Right forelimb (tissue), 1 donor: ENCODE measurements at places on chromosomes 1 and 21.

DNA sequence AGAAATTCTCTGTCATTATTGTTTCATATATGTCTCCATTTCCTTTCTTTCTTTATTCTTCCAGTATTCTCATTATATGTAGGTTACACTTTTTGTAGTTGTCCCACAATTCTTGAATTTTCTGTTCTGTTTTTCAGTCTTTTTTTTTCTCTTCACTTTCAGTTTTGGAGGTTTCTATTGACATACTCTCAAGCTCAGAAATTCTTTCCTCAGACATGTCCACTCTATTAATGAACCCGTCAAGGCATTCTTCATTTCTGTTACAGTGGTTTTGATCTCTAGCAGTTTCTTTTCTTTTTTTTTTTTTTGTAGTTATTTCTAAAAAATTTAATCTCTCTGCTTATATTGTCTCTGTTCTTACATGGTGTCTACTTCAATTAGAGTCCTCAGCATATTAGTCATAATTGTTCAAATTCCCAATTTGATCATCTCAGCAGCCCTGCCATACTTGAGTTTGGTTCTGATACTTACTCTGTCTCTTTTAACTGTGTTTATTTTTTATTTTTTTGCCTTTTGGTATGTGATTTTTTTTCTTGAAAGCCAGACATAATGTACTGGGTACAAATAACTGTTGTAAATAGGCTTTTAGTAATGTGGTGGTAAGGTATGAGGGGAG, 49.5 kb upstream of the KCNK2 start:
- DNase-seq: no peak

- DNase-seq: no peak
These were observed 652.9 kb upstream of the USP24 start for GRCh38 chr1:55868026-55868425.

DNA sequence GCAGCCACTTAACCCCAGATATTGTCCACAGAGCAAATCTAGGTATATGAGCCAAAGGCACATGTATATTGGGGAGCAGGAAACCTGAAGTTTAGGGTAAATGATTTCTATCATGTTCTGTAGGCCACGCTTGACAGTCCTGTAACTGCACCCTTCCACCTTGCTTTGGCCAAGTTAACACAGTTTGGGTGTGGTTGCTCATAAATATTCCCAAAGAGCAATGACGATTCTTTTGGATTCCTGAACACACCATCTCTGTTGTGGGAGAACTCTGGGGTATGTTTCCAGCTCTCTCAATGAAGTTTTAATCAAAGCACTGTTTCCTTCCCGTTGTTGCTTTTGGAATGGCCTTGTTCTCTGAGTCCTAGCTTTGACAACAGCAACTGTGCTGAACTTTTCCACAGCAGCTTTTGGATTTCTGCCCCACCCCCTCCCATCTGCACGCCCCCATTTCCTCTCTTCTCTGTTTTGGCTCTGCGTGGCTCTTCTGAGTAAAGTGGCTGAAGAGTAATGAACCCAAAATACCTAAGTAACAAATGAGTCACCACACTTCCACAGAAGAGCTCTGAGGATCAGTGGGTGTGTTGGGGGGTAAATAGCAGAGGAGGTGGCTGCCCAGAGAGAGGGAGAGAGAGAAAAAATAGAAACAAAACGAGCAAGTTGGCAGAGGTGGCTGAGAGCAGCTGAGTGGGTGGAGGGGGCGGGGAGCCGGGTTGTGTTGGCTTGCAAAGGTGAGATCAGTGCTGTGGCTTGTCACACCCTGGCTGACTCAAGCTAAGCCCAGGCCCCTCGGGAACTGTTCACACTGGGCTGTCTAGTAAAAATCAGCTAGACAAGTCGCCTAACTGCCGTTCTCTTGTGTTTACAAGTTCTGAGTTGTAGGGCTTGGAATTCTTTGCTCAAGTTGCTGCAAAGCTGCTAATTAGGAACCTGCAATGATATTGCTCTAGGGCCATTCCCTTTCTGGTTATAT, 26.9 kb upstream of the RAP1A start:
- peak; percentile 83 for DNase-seq

GRCh38 chr1:236315518-236315917, 33.8 kb upstream of the ERO1B start:
- no peak for DNase-seq

DNA sequence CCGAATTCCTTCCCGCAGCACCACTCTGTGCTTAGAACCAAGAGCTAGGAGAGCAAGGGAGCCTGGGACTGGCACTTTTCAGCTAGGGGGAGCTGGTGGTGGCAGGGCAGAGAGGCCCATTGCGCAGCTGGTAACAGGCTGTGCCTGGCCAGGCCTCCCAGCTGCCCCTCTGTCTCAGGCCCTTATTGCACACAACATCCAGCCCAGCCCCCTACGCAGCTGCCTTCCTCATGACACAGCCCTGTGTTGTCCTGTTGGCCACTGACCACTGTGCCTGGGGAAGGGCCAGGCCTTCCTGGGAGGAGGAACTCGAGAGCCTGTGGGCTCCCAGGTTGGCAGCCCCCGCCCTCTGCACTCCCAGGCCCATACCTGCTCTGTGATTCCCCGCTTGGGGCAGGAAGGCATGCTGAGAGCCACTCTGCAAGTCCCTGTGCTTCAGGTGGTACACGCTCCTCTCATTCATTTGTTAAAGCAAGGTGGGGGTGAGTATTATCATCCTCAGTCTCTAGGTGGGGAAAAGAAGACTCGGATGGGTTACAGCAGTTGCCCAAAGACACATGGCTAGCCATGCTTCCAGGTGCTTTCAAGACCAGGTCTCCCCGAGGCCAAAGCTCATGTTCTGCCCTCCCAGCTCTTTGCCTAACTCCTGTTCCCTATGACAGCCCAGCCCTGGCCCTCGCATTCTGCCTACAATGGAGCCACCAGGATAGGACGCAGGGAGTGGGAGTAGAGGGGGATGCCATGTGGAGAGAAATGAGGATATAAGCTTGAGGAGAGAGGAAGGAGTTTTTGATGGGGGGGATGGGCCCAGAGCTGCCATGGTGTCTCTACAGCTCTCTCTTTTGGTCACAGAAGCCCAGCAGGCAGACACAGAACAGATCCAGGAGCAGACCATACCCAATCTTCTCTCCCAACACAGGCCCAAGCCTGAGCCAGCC, 81.8 kb downstream of the TMEM53 start:
- DNase-seq: no peak

- DNase-seq: peak; percentile 36
These were observed 20.8 kb upstream of the LRRC3 start for GRCh38 chr21:44434568-44434925.

DNA sequence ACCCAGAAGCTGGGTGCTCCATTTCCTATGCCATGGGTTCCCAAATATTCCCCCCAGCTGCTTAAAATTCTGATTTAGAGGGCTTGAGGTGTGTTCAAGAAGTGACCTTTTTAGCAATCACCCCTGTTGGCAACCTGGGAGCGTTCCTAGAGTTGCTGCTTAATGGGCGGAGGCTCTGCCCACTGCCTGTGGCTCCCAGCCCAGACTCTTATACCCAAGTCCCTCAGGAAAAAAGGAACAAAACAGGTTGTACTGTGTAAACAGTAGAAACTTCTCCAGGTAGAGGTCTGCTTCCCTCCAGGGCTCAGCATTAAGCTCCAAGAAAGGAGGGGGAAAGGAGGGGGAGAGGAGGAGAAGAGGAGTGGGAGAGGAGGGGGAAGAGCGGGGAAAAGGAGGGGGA, 14.6 kb upstream of the TENT5C start:
- no peak for DNase-seq

- DNase-seq: no peak
These were observed 357.6 kb downstream of the TGFB2 start for GRCh38 chr1:218702775-218703174.

DNA sequence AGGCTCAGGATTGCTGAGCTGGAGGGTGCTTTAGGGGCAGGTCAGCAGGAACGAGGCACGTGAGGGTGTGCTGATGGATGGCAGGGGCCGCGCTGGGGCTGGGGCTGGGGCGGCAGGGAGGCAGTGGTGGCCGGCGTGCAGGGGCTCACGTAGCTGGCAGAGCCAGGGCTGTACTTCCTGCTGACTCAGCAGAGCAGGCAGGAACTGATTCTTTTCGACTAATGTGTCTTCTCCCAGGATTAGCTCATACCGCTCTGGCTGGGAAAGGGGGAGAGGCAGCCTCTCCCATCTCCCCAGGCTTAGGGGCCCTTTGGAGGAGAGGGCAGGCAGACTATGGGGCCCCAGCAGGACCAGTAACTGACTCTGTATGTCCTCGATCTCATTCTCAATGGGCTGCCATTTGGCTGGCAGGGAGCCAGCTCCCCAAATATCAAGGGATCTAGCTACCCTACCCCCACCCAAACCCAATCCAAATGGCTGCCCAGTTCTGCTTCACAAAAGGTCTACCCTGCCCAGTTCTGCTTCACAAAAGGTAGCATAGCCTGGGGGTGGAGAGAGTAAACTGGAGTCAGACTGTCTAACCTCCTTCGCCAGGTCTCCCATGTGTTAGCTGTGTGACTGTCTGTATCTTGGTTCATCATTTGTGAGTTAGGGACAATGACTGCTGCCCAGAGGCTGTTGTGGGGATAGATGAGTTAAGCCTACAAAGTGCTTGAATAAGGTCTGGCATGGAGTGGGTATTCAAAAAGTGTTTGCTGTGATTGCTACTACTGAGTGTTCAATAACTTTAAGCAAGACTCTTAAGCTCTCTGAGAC, 100.1 kb upstream of the SLC2A1 start:
- no peak for DNase-seq

GRCh38 chr1:106268070-106268469, 788.4 kb upstream of the PRMT6 start:
- no peak for DNase-seq

- no peak for DNase-seq
These were observed 12.9 kb downstream of the PPIE start for GRCh38 chr1:39751595-39751994.

DNA sequence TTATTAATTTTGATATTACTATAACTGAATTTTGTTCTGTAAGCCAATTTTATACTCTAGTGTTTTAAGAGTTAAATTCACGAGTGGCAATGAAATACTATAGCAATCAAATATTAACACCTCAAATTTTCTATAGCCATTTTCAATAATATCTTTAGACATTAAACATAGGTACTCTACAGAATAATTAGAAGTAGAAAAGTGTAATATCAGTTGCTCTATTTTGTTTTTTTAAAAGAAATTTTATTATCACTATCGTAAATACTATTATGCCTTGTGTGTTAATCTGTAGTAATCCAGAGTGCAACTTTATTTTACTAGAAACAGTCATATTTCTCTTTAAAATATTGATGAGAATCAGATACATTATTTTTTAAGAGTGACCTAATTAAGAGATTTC, 691.2 kb downstream of the USP25 start:
- no peak for DNase-seq

DNA sequence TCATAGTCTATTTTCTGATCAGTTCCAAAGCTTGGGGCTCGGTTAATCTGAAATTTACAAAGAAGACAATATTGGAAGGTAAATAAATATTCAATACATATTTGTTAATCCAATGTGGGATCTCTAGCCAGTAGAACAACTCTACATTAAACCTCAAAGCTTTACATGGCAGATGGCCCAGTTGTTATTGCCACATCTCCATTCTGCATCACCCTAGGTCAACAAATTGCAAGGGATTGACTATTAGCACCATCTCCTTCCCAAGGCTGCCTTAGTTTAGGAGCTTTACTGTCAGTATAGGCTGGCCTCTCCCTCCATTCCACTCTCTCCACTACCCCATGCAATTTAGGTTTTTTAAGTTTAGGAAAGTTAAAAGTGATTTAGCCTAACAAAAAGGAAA, 69.7 kb downstream of the TTLL7 start:
- no peak for DNase-seq

DNA sequence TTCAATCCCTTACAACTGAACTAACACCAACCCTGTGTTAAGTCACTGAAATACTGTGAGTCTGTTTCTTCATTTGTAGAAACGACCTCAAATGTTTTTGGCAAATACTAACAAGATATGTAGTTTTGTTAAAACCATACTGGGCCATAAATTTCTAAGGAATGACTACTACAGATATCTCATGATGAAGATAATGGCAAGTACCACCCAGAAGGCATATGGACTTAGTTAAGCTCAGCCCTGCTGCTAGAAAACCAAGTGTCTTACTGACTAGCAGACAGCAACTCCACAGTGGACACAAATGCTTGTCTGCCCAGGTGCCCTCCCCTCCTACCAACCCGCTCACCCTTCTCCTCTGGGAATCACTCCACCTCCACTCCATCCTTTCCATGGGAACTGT, 44.5 kb upstream of the BMP8B start:
- DNase-seq: no peak

DNA sequence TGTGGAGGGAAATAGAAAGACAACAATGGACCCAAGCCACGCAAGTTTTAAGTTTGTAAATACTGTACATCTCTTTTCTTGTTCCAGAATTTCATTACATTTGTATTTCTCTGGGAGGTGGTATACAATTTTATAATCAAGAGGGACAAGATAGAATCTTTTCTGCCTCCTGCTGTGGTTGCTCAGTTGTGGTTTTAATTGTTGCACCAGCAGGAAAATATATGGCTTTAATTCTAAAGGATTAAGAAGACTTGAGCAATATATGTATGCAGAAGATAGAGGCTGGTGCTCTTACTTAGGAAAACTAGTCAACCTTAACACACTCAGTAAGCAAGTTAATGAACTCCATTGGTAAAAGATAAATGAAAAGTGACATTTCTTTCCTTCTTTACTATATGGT, 19.8 kb upstream of the ASB17 start:
- no peak for DNase-seq

GRCh38 chr1:69911301-69911801, 294.0 kb downstream of the LRRC40 start:
- no peak for DNase-seq

- peak; percentile 56 for DNase-seq
These were observed 60.8 kb upstream of the PGD start for GRCh38 chr1:10338047-10338446.

DNA sequence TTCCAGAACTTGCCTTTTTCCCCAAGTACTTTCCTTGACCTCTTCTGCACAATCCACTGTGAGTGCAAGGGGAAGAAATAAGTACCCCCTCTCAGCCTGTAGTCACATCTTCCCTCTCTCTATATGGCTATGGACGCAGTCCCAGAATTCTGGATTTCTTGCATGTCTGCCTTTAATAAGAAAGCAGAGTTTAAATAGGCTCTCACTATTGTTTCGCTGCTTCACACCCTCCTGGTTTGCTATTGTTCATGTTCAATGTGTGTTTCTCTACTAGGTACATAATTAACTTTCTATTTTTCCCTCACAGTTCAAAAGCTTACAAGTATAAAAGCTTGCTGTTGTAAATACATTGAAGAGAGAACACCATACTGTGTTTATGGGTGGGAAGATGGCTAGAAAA, 181.5 kb upstream of the C1orf105 start:
- no peak for DNase-seq

DNA sequence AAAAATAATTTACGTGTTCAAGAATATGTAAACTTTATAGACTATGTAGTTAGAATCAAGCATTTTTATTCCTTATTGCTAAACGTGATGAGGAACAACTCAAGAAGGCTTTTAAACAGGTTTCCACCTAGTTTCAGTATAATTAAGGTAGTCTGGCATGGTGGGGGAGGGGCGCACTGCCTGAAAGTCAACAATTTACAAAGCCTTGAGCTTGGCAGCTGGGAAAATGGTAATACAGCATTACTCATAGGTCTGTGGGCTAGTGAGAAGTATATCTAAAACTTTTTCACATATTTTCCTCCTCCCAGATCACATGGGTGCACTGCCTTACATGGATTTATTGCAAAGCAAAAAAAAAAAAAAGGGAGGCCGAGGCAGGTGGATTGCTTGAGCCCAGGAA, 75.2 kb downstream of the EVI5 start:
- no peak for DNase-seq
